Cardiac muscle cell (in vitro differentiated cells and primary cell): ENCODE measurements at places on chromosomes 16 and 17. TPM values are rescaled to one million over a fixed set of nuclear protein-coding genes. Genes with fewer than 3 reads are reported as not detected.

The PYDC1 gene
- polyA plus RNA-seq, result 0.30 TPM in 1 of 2 replicates, not detected in the other

The SCNN1B gene
- not detected in 2 replicates for polyA plus RNA-seq

- DNase-seq, result peak; percentile 86
- H3K4me3 ChIP-seq, result peak overlapping the region; percentile 64
- no peaks in the 10 kb centered on the region for H3K27me3 ChIP-seq
- peaks cover 23% of the 10 kb centered on the region for H3K4me1 ChIP-seq
- peak overlapping the region; percentile 89 for H3K27ac ChIP-seq
Measured at GRCh38 chr17:29931231-29931932, 1.4 kb upstream of the SSH2 start.

DNA sequence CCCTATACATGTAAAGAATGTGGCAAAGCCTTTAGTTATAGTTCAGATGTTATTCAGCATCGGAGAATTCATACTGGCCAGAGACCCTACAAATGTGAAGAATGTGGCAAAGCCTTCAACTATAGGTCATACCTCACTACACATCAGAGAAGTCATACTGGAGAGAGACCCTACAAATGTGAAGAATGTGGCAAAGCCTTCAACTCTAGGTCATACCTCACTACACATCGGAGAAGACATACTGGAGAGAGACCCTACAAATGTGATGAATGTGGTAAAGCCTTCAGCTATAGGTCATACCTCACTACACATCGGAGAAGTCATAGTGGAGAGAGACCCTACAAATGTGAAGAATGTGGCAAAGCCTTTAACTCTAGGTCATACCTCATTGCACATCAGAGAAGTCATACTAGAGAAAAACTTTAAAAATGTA, 42.5 kb downstream of the ZNF267 start:
- no peaks in the 10 kb centered on the region for H3K4me1 ChIP-seq
- peaks cover 15% of the 10 kb centered on the region for H3K36me3 ChIP-seq
- no peak for DNase-seq

The ETV4 gene
- polyA plus RNA-seq, result 1.9 and 2.4 TPM in 2 replicates

DNA sequence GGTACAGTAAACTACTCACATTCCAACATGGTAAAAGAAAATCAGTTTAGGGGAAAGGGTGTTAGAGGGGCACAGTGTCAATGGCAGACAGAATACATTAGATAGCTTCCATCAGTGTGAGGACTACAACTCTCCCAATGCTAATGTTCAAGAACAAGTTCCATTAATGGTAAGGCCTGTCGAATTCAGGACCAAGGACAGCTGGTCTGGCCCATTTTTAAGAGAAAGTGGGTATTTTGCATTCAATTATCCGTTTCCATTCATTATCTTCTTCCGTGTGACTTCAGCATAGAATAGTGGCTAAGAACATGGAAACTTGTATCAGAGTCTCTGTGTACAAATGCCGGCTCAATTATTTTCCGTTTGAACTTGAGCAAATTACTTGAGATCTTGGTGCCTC, 98.4 kb downstream of the XYLT1 start:
- DNase-seq, result peak; percentile 37
- peaks cover 24% of the 10 kb centered on the region for H3K4me1 ChIP-seq
- H3K27ac ChIP-seq, result no peak overlapping the region
- H3K27me3 ChIP-seq, result no peaks in the 10 kb centered on the region

The CCDC154 gene
- polyA plus RNA-seq, result 0.49 and 0.64 TPM in 2 replicates
